ENCODE measurements at places on chromosomes 2 and 18. TPM values are rescaled to one million over a fixed set of nuclear protein-coding genes. Genes with fewer than 3 reads are reported as not detected.

Gene RAB6C
- polyA plus RNA-seq, result 0.02 TPM

- H3K27ac ChIP-seq, result no peak overlapping the region
- H3K27me3 ChIP-seq, result no peaks in the 10 kb centered on the region
- H3K36me3 ChIP-seq, result no peaks in the 10 kb centered on the region
- no peak overlapping the region for H3K4me3 ChIP-seq
Measured at GRCh38 chr2:127420039-127420864, 2.0 kb downstream of the PROC start.

GRCh38 chr2:211599146-211599545, 939.5 kb downstream of the ERBB4 start:
- DNase-seq, result peak; percentile 2
- H3K36me3 ChIP-seq, result no peaks in the 10 kb centered on the region
- no peaks in the 10 kb centered on the region for H3K27me3 ChIP-seq
- H3K27ac ChIP-seq, result no peak overlapping the region
- no peak overlapping the region for H3K4me3 ChIP-seq

Gene AQP12A
- not detected for polyA plus RNA-seq

GRCh38 chr2:36459725-36460137, 104.2 kb downstream of the CRIM1 start:
- H3K4me3 ChIP-seq, result no peak overlapping the region
- peak; percentile 14 for DNase-seq
- H3K36me3 ChIP-seq, result peaks cover 28% of the 10 kb centered on the region
- H3K27me3 ChIP-seq, result no peaks in the 10 kb centered on the region
- H3K4me1 ChIP-seq, result peaks cover 78% of the 10 kb centered on the region

- DNase-seq, result no peak
- no peak overlapping the region for H3K4me3 ChIP-seq
- H3K36me3 ChIP-seq, result no peaks in the 10 kb centered on the region
- H3K27me3 ChIP-seq, result no peaks in the 10 kb centered on the region
Measured at GRCh38 chr2:85996591-85996990, 107.8 kb upstream of the ST3GAL5 start.

GRCh38 chr18:55256226-55256928, 297.1 kb upstream of the CCDC68 start:
- H3K27me3 ChIP-seq, result no peaks in the 10 kb centered on the region
- no peak for DNase-seq
- H3K4me1 ChIP-seq, result peaks cover 33% of the 10 kb centered on the region
- H3K27ac ChIP-seq, result peak overlapping the region; percentile 60
- no peak overlapping the region for H3K4me3 ChIP-seq
